ENCODE measurements at places on chromosomes 6 and 20. TPM values are rescaled to one million over a fixed set of nuclear protein-coding genes. Genes with fewer than 3 reads are reported as not detected.
A peak's percentile ranks its signal among the peaks of the same experiment; 100 is the strongest.

Gene BPI
- not detected for total RNA-seq

Gene GPR63
- 0.98 TPM for total RNA-seq

Gene BPIFB1
- not detected for total RNA-seq

Gene FOXC1
- total RNA-seq: 3.7 TPM

Gene TLDC2
- total RNA-seq: 1.1 TPM

Gene E2F1
- 2.2 TPM for total RNA-seq

Gene EDN3
- 12.1 TPM for total RNA-seq

Gene MYBL2
- 0.32 TPM for total RNA-seq

Gene SLC22A7
- total RNA-seq: not detected

Gene LKAAEAR1
- total RNA-seq: 0.64 TPM

Gene ZNF322
- 12.6 TPM for total RNA-seq

Gene ILRUN
- total RNA-seq: 58.3 TPM

DNA sequence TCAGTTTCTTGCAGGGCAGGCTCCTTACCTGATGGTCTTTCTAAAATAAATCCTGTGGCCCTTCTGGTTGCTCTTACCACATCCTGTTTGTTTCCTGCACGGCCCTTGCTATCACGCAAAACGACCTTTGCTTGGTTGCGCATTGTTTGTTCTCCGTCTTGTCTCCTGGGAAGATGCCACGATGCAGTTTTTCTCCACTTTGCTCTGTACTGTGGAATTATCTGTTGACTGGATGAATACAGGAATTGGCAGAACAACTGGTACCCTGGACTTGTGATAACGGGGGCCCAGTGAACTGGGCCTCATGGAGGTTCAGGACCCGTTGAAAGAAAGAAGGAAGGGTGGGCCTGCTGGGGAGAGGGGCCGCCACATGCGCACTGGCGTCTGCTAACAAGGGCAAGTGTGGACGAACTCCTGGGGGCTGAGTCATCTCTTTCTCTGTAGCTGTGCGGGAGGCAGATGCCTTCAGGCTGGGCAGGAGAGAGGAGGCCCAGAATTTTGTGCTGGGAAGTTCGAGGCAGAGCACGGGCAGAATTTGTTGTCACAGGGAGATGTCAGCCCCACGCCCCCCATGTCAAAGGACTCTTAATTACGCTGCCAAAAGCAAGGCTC lies 139.9 kb downstream of the BMP7 start:
- no peak for DNase-seq

DNA sequence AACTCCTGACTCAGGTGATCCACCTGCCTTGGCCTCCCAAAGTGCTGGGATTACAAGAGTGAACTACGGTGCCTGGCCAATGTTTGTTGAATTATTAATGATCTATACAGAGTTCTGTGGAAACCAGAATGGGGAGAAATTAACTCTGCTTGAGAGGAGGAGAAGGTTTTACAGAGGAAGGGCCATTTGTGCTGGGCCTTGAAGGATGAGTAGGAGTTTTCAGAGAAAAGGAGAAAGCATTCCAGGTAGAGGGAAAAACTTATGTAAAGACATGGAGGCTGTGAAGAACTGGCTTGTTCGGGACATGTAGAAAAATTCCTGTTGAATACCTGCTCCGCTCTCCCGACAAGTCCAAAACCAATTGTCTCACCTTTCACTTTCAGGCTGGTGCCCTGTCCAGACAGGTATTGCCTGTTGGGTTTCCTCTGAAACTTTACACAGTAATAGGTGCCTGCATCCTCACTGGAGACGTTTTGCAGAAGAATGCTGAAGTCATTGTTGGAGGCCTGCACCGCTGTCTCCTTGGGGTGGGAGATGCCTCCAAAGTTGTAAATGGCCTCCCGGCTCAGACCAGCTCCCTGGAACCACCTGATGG lies 11.3 kb upstream of the NSFL1C start:
- DNase-seq: no peak

DNA sequence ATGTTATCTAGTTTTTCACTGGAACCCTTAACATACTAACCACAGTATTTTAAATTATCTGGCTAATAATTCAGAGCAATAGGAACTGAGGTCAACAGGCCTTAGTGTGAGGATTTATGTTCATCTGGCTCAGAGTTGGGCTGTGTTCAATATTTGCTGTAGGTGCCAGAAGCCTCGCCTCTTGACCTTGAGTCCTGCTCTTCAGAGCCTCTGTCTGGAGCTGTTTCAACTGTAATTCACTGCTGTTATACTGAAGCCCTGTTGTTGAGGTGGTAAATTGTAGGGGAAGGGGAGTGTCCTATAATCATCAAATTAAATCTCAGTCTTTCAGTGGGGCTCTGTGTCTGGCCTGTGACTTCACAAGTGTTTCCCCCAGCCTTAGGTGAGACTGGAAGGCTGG lies 184.4 kb downstream of the CDH26 start:
- no peak for DNase-seq

GRCh38 chr6:159082039-159082815 lies 37.4 kb upstream of the TAGAP start:
- DNase-seq: no peak

GRCh38 chr6:54846243-54846856 lies at the start of gene FAM83B:
Gene FAM83B, plus strand, starts transcription at chr6:54846771. Its CDS starts 23,476 bp downstream, at chr6:54870247.
- peak; percentile 82 for DNase-seq

- no peak for DNase-seq
These were observed 69.0 kb downstream of the HDGFL1 start for GRCh38 chr6:22638320-22638719.

DNA sequence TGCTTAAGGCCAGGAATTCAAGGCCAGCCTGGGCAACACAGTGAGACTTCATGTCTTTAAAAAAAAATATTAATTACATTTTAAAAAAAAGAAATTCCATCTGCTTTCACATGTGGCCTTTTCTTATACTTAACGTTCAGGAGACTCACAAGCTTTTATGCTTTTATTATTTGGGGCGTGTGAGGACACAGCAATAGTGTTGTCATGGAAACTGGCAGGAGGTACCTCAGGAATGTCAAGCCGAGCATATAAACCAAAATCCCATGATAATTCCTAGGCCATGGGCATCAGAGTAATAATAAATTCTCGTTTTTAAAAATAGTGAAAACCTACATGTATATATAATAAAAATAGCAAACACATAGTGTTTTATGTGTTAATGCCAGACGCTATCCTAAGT lies 89.8 kb downstream of the IYD start:
- DNase-seq: no peak

DNA sequence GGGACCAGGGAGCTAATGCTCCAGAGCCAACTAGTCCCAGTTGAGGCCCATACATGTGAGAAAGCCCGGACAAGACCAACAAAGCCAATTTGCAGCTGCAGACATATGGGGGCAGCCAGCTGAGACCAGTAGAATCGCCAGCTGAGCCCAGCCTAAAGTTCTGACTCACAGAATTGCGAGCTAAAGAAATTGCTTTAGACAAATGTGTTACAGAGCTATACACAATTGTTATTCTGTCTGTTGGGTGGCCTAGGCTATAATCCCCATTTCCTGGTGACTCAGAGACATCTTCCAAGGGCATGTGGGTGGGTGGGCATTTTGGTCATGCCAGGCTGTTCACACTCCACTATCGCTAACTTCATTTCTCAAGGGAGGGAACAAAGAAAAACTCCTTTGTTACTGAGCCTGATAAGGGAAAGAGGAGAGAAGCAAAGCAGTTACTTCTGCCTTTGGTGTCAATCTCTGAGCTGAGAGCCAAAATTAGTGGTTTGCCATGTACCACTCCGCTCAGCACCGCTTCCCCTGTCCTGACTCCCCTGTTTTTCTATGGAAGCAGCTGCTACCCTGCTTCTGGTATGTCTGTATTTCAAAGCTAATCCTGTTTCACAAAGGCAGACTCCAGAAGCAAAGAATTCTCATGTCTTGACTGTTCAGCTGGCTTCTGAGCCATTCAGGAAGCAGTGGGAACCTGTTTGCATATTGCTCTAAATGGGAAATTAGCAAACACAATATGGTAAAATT lies 26.1 kb downstream of the SCP2D1 start:
- DNase-seq: no peak

DNA sequence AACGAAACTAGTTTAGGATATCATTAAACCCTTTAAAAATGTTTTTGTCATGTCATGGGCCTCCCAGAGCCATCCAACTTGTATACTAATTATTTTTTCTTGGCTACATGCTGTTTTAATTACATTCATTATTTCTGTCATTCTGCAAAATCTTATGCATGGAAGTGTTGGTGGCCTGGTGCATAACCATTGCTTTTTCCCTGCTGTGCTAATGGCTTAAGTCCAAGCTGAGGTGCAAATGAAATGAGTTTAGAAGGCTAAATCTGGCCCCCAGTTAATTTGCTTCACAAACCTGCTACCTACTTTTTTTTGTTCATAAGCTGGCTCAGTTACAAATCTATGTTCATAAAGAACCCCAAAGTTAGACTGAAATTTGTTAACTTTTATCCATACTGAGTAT lies 1249.9 kb downstream of the EPHA7 start:
- no peak for DNase-seq

DNA sequence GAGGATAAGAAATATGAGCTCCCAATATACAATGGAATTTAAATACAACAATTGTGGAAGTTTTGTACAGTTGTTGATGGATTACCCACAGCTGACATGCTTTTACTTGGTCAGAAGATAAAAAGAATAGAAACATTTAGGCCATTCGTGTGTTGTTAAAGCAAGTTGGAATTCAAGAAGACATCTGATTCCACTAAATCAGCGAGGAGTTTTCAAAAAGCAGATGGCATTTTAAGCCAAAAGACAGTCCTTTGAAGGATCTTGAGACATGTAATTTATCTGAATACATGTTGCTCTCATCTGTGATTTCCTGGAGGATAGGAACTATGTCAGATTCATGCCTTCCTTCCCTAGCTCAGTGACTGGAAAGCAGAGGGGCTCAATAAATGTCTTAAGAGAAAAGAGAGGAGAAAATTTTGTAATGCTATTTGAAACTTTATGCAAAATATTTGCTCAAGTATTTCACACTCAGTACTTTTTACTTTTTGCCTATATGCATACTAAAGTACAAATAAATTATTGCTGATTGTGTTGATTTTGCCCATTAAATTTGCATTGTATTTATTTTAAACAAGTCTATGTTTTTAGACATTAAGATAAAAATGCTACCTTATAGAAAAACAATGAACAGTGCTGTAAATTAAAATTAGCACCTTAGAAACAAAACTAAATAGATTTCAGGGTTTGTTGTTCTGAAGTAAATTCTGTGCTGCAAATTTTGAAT lies 733.8 kb upstream of the FLRT3 start:
- DNase-seq: no peak

DNA sequence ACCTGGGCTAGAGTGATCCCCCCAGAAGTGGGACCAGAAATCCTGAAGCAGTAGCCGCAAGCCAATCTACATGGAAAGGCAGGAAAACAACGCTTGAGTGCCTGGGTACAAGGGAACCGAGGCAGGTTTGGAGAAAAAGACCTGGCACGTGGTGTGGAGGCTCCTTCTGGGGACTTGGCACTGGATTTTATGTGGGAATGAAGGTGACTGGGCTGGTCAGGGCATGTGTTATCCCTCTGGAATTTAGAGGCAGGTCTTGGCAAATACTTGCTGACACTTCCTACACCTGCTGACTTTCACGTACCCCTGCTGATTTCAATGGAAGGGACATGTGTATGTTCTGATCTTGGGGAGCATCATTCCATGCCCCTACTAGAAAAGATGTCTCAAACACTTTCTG lies 25.0 kb upstream of the FAM217A start:
- DNase-seq: peak; percentile 35

GRCh38 chr6:108113557-108114519 lies 39.3 kb upstream of the OSTM1 start:
- DNase-seq: no peak

DNA sequence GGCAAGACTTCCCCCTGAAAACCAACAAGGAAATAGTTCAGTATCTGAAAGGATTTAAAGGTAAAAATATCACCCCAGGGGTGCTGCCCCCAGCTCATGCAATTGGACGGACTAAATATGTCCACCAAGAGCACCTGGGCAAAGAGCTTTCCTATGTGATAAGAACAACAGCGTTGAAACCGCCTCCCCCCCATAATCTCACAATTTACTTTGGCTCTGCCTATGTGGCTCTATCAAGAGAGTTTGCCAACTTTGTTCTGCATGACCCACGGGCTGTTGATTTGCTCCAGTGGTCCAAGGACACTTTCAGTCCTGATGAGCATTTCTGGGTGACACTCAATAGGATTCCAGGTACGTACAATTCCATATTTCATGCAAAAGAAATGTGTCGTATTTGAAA lies 35.8 kb downstream of the GCNT2 start:
- no peak for DNase-seq

DNA sequence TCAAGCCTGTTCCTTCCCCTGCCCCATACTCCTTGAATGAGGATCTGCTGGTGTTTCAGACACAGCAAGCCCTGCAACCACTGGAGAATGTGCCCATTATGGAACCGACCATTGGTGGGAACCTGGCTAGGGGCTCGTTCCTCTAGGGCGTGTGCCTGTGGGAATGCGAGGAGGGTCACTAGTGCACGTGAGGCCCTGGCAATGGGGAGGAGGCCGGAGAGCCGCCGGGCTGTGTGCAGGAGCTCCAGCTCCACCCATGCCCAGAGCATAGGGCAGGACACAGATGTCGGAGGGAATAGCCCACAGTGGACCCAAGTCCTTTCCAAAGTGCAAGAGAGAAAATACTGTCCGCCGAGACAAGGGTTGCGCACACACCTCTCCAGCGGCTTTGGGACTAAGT lies 99.3 kb downstream of the ERMARD start:
- peak; percentile 24 for DNase-seq

GRCh38 chr20:4833074-4833728 lies 111.5 kb downstream of the PRND start:
- DNase-seq: no peak

DNA sequence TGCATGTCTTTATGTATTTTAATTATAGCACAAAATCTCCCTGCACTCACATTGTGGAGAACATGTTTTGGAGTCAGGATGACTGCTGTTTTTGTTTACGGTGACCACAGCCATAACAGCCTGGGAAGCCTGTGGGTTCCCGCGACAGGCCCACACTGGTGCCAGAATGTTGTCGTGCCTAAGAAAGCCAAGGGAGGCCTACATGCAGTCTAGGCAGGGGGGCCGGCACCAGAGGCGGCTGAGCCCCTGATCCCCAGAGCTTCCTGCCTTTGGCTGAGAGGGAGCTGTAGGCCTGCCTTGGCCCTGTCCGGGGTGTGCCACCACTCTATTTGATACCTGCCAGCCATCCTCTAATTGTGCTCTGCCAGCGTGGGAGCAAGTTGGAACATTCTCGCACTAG lies 46.7 kb downstream of the TBC1D7 start:
- DNase-seq: no peak

- no peak for DNase-seq
These were observed 99.6 kb upstream of the POPDC3 start for GRCh38 chr6:105279463-105279862.

GRCh38 chr6:169805242-169805838 lies 53.9 kb downstream of the ERMARD start:
- no peak for DNase-seq
